ENCODE measurements at places on chromosomes 16 and 17. TPM values are rescaled to one million over a fixed set of nuclear protein-coding genes. Genes with fewer than 3 reads are reported as not detected.

GRCh38 chr17:70124723-70125122 lies 44.6 kb upstream of the KCNJ2 start:
- H3K27ac ChIP-seq, result no peak overlapping the region
- H3K27me3 ChIP-seq, result no peaks in the 10 kb centered on the region
- H3K4me1 ChIP-seq, result peaks cover 5% of the 10 kb centered on the region
- H3K4me3 ChIP-seq, result no peak overlapping the region
- no peaks in the 10 kb centered on the region for H3K36me3 ChIP-seq
- no peak for DNase-seq

DNA sequence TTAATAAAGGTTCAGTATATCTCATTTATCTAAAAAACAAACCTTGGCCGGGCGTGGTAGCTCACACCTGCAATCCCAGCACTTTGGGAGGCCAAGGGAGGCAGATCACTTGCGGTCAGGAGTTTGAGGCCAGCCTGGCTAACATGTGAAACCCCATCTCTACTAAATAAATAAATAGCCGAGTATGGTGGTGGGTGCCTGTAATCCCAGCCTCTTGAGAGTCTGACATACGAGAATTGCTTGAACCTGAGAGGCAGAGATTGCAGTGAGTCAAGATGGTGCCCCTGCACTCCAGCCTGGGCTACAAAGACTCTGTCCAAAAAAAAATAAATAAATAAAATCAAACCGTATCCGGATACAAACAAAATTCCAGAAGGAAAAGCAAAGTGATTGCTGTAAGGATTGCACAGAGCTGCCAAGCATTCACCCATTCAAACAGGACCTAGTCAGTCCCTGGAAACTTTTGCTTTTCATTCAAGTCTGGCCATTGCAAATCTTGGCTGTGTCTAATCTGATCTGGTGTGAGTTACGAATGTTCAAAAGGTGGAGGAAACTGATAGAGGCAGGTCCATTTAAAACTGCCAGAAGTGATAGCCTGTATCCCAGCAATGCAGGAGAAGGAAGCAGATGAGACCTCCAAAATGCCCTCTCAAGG lies 102.5 kb upstream of the CLEC3A start:
- no peaks in the 10 kb centered on the region for H3K36me3 ChIP-seq
- H3K27ac ChIP-seq, result no peak overlapping the region
- DNase-seq, result no peak
- H3K27me3 ChIP-seq, result no peaks in the 10 kb centered on the region
- H3K4me1 ChIP-seq, result no peaks in the 10 kb centered on the region

The SNX20 gene
- total RNA-seq, result not detected

The GLYR1 gene
- total RNA-seq, result 48.0 TPM

The CEP295NL gene
- 2.5 TPM for total RNA-seq

DNA sequence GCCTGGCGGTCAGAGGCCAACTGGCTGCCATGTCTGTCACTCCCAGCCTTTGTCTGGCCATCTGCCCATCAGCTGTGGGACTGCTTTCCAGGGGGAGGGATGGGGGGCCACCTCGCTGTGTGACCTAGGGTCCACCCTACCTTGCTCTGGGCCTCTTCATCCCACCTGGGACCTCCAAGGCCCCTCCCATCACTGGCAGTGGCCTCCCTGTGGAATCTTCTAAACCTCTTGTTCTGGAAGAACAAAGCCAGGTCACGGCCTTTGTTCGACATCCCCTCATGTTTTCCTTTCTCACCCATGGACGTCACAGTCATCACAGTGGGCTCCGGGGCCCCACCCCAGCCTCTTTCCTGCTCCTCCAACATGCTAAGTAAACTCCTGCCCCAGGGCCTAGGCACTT lies 24.0 kb downstream of the SPNS2 start:
- H3K4me1 ChIP-seq, result no peaks in the 10 kb centered on the region
- no peak overlapping the region for H3K27ac ChIP-seq
- H3K4me3 ChIP-seq, result no peak overlapping the region
- peaks cover 2% of the 10 kb centered on the region for H3K27me3 ChIP-seq
- DNase-seq, result no peak

GRCh38 chr17:17682293-17682736 lies 1.1 kb downstream of the RAI1 start:
- DNase-seq, result peak; percentile 93
- no peaks in the 10 kb centered on the region for H3K36me3 ChIP-seq
- H3K27me3 ChIP-seq, result peaks cover 5% of the 10 kb centered on the region
- peak overlapping the region; percentile 82 for H3K4me3 ChIP-seq
- peak overlapping the region; percentile 96 for H3K27ac ChIP-seq

DNA sequence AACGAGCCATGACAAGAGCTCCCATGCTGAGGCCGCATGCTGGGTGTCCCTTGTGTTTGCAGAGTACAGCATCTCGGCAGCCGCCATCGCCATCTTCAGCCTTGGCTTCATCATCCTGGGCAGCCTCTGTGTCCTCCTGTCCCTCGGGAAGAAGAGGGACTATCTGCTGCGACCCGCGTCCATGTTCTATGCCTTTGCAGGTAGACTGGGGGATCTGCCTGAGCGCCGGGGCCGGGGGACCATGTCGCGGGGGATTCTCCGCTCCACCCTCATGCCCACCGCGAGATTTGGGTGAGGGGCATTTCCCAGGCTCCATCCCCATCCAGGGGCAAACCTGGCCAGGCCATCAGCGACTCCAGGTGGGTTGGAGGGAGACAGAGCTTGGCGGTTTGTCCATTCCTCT lies 10.7 kb downstream of the CACNG1 start:
- no peaks in the 10 kb centered on the region for H3K36me3 ChIP-seq
- no peak for DNase-seq
- no peaks in the 10 kb centered on the region for H3K27me3 ChIP-seq
- H3K4me1 ChIP-seq, result no peaks in the 10 kb centered on the region
- H3K4me3 ChIP-seq, result no peak overlapping the region

- H3K4me3 ChIP-seq, result no peak overlapping the region
- DNase-seq, result no peak
- no peaks in the 10 kb centered on the region for H3K4me1 ChIP-seq
- no peak overlapping the region for H3K27ac ChIP-seq
Measured at GRCh38 chr17:9902120-9902519, 3.0 kb downstream of the RCVRN start.

The CBFA2T3 gene
- not detected for total RNA-seq

The CHAD gene
- total RNA-seq, result not detected

The NOTUM gene
- 0.72 TPM for total RNA-seq

DNA sequence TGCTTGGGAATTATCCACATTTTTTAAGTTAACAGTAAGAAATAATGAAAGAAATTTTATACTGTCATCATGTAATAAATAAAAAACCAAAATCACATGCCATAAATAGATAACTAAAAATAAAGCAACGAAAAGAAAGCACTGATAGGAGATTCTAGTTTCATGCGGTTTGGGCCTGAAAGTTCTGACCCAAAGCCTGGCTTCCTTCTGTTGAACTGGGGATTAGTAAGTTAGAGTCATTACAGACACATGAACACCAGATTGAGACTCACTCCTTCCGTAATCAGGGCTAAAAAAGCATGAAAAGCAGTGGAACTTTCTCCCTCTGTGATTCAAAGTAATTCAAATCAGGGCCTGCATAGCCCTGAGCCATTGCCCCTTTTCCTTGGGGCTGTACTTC lies 13.2 kb upstream of the SLC6A2 start:
- DNase-seq, result peak; percentile 35
- H3K27ac ChIP-seq, result no peak overlapping the region
- H3K27me3 ChIP-seq, result no peaks in the 10 kb centered on the region

DNA sequence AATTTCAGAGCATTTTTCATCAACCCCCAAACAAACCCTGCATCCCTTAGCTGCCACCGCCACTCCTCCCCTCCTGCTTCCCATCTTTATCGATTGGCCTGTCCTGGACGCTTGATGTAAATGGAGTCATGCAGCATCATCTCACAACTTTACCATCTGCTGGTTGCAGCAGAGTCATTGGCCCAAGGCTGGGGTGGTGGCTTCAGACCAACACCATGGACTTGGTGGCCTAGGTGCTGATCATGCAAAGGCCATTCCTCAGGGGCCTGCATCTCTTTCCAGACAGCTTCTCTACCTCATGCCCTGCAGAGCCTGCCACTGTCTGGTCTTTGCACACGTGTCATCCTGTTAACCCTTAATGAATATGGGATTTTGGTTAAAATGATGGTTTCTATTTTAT lies 73.4 kb downstream of the MPRIP start:
- peaks cover 36% of the 10 kb centered on the region for H3K4me1 ChIP-seq
- H3K27me3 ChIP-seq, result no peaks in the 10 kb centered on the region
- H3K27ac ChIP-seq, result no peak overlapping the region
- peak; percentile 65 for DNase-seq
- no peak overlapping the region for H3K4me3 ChIP-seq

The KRT31 gene
- not detected for total RNA-seq

All from osteoblast (primary cell).